ENCODE measurements at places on chromosomes 12 and 14.

GRCh38 chr14:105426416-105427130, 6.9 kb downstream of the MTA1 start:
- no peak for DNase-seq

GRCh38 chr14:72553161-72553560, 340.7 kb downstream of the DPF3 start:
- no peak for DNase-seq

DNA sequence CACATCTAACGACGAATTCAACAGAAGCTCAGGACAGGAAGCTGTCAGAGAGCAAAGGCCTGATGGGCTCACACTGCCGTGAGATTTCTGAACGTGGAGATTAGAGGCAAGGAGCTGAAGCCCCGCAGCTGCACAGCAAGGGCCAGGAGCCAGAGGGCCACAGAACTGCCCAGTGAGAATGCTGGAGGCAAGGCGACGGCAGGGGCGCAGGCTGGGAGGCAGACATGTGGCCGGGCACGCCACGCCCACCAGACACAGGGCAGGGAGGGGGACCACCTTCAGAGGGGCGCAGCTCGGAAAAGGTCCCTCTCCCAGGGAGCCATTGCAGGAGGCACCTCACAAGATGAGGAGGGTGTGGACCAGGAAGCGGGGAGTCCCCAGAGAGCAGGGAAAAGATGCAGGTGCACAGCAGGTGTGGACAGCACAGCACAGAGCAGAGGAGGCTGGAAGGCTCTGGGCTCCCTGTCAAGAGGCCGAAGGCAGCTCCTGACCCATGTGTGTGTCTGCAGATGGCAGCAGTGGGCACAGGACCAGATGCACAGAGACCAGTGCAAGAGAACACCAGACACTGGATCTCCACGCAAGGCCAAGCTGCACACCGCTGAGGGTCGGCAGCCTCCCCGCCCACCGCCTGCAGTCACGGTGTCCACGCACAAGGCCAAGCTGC, 23.0 kb downstream of the BTBD6 start:
- DNase-seq, result no peak

GRCh38 chr12:75892731-75893408, 138.7 kb downstream of the PHLDA1 start:
- DNase-seq, result no peak

DNA sequence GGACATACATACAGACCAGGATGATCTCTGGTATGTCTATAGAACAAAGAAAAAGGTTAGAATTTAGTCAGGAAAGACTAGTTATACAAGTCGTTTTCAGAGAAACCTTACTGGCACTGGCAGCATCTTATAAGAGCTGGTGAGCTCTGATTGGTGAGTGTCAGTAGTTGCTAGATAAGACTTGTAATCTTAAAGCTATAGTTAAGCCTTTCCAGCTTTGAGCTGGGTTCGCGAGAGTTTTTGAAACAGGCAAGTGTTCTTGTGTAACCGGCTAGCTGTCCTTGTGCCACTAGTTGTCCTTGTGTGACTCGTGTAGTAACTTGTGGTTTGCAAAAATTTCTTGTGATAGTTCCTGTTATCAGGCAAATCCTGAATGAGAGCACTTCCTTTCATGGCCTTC, 740.9 kb downstream of the GALC start:
- no peak for DNase-seq

- no peak for DNase-seq
Measured at GRCh38 chr14:91280129-91280528, 35.6 kb upstream of the GPR68 start.

DNA sequence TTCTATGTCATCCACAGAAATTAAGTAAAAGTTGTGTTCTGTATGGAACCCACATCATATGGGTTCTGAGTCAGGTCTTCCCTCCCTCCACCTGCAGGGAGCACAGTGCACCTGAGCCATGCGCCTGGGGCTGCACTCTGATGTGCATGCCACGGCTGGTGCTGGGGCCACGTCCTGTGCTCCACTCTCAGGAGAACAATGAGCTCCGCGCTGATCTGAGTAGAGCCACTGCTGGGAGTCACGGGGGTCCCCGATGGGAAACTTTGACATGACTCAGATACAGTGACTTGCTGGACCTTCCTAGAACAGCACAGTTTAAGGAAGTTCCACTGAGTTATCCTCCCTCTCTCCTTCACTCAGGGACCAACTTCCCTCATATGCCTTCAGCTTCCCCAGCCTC, 683.4 kb downstream of the TMEM121 start:
- DNase-seq, result no peak

DNA sequence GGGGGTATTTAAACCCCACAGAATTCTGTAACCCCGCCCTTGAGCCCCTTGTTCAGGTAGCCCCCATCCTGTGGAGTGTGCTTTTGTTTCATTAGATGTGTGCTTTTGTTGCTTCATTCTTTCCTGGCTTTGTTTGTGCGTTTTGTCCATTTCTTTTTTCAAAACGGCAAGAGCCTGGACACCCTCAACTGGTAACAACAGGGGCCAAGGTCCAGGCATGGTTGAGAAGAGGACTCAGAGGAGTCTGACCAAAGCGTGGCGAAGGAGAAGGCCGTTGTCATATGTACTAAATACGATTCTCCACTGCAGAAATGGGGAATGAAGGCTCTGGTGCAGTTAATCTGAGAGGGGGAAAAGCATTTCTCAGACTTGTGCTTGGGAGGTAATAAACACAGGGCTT, 46.0 kb upstream of the GNPNAT1 start:
- no peak for DNase-seq

DNA sequence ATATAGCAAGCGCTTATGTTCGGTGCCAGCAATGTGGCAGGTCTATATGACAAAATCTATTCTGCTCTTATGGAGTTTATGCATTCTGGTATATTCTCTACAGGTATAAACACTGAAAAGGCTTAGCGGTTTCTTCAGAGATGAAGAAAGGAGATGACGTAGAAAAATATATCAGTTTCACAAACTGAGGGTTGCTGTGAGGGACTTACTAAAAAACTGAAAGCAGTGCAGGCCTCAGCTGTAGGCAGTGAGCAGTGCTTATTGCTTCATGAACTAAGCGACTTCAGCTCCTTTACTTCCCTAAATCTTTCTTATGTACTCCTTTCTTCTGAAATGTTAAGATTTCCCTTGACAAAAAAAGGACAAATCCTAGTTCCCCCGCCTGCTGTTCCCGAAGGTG, 4.5 kb downstream of the DDX47 start:
- no peak for DNase-seq

- DNase-seq, result no peak
Measured at GRCh38 chr12:19242581-19242980, 113.0 kb downstream of the PLEKHA5 start.

DNA sequence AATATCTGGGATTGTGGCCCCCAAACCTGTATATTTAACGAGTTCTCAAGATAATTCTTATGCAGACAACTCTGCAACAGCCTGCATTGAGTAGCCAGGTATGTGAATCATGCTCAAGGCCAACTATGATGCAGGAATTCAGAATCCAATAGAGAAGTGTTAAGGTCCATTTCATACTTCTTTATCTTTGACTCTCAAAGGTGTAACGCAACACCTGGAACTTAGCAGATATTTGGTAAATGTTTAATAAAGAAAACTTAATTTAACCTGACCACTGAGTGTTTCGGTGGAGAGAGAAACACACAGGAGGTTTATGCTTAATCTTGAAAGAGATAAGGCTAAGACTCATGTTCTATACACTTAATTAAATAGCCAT, 156.5 kb upstream of the PLEKHG7 start:
- DNase-seq, result no peak

- DNase-seq, result no peak
Measured at GRCh38 chr14:68474741-68475140, 318.1 kb downstream of the ZFP36L1 start.

DNA sequence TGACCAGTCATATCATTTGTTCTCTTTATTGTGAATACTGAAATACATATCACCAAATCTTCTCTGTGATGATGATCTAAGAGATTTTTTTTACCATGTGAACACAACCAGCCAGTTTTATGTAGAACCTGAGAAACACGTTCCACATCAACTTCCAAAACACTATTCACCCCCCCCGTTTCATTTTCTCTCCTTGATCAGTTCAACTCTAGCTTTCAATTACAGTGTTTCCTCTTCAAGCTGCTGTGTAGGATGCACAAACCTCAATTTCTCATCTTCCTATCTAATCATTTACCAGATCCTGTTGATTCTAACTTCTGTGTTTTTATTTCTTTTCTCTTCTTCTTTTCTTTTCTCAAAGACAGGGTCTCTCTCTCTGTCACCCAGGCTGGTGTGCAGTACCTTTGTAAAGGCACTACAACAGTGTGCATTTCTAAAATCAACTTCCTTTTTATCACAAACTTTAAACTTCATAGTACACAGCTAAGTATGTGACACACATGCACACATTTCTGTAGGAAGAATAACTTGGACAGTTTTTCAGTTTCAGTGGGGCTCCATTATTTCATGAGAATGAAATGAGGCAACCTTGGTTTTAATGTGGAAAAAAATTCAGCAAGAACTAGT, 149.9 kb upstream of the FBXO33 start:
- DNase-seq, result no peak

DNA sequence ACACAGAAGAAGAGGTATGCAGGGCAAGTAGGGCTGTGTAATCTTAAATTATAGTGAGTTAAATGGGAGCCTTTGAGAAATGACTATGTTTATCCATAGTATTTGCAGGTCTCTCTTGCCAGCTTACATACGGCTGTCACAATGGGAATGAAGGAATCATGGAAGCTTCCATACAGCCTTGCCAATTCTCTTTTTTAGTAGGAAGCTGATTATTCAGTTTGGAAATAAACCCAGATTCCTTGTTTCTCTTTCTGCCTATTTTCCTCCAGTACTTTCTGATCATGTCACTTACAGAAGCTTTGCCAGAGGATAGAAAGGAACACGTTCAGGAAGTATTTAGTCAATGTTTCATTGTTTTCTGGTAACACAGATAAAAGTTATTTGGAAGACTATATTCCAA, 217.4 kb upstream of the DIO2 start:
- DNase-seq, result no peak

- DNase-seq, result no peak
Measured at GRCh38 chr12:73106296-73106695, 834.1 kb downstream of the TRHDE start.

- no peak for DNase-seq
Measured at GRCh38 chr12:5262450-5262849, 169.5 kb upstream of the NTF3 start.

DNA sequence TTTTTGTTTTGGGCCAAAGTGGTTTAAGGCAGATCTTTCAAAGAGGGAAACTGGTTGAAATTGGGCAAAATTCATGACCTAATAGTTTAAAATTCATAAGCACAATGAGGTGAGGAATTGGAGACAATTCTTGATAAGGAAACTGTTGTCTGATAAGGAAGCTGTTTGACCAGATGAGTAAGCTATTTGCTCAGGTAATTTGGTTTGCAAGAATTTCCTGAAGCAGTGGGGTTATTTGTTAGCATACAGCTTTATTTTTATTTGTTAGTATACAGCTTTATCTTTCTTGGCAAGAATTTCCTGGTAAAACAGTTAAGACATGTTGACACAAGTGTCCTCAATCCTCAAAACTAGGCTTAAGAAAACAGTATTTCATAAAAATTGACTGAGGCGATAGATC, 559.0 kb downstream of the GALC start:
- DNase-seq, result no peak

All from stimulated activated CD4-positive, alpha-beta T cell treated with anti-CD3 and anti-CD28 coated beads, Interleukin-1b, Interleukin-23, amount 100 ng/mL, for 24 hours (primary cell).